ENCODE measurements at places on chromosomes 7 and 10. TPM values are rescaled to one million over a fixed set of nuclear protein-coding genes. Genes with fewer than 3 reads are reported as not detected.
A peak's percentile ranks its signal among the peaks of the same experiment; 100 is the strongest.

ADCY1 gene
- total RNA-seq: 0.02 TPM

GPR37 gene
- 0.07 TPM for total RNA-seq

TEX47 gene
- not detected for total RNA-seq

IGFBP3 gene
- 0.22 TPM for total RNA-seq

AFAP1L2 gene
- total RNA-seq: 0.07 TPM

SPDYE1 gene
- total RNA-seq: not detected

FOXI2 gene
- not detected for total RNA-seq

WNT8B gene
- total RNA-seq: not detected

- no peak for DNase-seq
Measured at GRCh38 chr7:31256506-31256905, 84.0 kb downstream of the NEUROD6 start.

- DNase-seq: peak; percentile 22
Measured at GRCh38 chr10:34814913-34815184, 247 bp downstream of the PARD3 start.

DNA sequence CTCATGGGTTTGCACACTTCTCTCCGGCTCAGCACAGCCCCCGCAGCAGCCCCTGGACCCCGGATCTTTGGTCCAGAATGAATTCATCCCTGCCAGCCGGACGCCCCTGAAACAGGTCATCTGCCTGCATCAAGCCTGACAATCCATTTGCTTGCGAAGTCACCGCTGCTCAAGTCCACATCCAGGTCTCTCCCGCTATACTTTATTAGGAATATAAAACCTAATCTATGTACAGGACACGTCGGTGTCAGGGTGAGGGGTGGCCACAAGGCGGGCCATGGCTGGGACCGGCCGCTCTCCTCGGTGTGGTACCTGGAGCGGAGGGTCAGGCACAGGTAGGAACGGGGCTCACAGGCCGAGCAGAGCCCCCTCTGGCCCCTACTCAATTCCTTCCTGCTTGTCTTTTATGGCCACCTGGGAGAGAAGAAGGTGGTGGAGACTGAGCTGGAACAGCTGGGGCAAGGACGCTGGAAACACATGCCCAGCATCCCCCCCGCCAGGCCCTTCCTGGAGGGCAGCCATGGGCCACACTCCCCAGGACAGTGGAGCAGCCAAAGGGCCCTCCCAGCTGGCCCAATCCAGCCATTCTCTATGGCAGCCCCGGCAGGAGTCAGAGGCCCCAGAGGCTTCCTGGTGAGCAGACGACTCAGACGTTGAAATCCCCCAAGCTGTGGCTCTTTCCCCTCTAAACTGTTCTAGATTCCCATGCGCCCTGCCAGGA lies 5.3 kb downstream of the POLR2J start:
- DNase-seq: no peak

- DNase-seq: no peak
Measured at GRCh38 chr10:122462533-122463465, 1.4 kb downstream of the HTRA1 start.

- DNase-seq: no peak
Measured at GRCh38 chr7:48106906-48107659, 18.0 kb downstream of the UPP1 start.

DNA sequence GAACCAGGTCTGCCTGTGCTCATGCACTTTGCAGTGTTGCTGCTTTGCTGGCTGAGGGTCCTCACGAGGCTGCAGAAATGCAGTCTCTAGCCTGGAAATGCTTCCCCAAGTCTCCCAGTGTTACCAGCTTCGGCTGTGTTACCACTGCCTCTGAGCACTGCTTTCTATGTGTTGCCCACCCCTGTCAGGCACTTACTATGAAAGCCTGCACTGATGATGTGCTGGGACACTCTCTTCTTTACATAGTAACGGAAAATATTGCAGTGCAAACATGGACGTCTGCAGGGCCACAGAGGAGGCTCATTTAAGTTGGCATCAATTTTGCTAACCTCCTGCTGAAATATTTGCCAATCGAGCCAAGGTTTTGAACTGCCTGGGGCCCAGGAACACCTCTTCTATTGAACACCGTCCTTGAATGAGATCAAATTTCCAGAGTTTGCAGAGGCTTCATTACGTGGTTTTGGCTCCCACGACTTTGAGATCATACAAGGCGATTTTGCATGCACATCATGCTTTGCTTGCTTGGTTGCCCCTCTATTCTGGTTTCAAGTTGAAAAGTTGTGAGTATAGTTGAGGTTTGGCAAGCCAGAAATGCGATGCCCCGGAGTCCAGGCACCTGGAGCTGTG lies 404.7 kb upstream of the PODXL start:
- DNase-seq: no peak

DNA sequence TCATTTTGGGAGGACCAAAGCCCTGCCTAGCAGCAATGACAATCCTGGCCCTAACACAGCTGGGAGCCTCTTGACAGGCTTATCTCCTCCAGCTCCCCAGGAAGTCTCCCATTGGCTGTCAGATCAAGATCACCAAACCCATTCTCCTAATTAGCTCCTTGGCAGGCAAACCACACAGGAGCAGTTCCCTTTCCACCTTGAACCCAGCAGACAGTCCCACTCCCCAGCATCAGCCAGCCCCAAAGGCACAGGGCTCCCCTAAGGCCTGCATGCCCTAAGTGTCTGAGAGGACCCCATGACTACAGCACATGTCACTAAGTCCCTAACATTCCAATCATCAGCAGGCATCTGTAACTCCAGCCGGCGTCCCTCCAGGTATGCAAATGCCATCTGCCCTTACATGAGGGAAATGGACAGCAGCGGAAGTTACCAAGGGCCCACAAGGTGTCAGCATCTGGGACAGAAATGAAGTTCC lies 348.5 kb downstream of the KCNMA1 start:
- DNase-seq: no peak

- no peak for DNase-seq
Measured at GRCh38 chr7:70037171-70037933, 439.1 kb downstream of the AUTS2 start.

DNA sequence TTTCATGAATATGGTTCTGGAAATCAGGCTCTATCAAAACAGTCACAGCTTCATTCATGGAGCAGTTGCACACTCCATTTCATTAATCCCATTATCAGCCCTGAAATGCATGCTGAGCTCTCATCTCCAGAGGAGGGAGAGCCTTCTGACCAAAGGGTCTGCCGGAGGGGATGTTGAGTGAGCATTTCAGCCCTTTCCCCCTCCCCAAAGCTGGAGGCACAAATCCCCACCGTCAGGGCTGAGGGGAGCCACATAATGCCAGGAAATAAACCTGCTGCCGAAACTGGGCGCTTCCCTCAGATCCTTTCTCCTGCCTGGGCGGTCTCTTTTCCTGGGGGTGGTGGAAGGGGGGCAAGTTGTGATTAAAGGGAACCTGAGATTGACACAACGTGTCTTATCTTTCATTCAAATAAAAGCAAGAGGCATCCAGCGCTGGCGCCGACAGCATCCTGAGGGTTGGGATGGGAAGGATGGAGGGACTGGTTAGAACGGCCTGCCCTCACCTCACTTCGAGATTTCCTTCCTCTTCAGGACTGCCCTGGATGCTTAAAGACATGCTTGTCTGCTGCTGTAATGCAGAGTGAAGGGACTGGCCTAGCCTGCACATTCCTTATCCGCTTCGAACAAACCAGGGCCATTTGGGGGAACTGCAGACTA lies 71.6 kb downstream of the TLL2 start:
- DNase-seq: no peak

GRCh38 chr10:119713744-119714483 lies 11.9 kb upstream of the INPP5F start:
- no peak for DNase-seq

DNA sequence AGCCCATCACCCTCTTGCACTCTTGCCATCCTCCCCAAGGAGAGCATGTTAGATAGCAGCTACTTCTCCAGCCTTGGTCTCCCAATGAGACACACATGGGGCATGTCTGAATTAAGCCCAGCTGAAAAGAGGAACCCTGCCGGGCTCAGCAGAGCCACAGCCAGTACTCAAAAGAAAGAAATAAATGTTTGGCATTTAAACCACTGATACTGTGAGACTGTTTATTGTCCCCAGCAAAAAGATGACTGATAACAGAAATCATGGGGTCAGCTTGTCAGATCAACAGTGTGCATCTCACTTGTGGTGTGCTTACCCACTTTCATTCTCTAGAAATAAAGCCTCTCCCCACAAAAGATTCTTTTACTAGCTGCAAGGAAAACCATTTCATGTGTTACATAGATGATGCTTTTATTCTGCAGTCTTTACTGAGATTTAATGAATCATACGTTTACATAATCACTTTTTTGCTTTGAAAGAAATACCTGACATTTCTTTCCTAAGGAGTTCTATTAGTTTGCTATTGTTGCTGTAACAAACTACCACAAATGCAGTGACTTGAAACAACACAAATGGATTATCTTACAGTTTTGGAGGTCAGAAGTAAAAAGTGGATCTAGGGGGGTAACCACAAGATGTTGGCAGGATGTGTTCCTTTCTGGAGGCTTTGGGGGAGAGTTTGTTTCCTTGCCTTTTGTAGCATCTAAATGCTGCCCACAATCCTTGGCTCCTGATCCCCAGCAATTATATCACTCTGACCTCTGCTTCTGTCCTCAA lies 20.9 kb downstream of the ANKRD7 start:
- no peak for DNase-seq

DNA sequence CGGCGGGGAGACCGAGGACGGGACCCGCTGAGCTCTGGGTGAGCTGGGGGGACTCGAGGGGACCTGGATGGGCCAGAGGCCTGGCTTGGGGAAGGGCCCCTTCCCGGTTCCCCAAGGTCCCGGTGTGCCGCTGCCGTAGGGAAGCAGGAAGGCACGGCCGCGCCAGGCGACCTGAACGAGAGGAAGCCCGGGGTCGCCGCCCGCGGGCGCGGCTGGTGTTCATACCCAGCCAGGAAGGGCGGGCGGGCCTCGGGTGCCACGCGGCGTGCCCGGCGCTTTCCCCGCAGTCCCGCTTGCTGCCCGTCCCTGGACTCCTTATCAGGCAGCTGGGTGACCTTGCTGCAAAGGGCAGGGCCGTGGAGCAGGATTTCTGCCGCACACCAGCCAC lies 38.0 kb downstream of the ZNF777 start:
- no peak for DNase-seq

DNA sequence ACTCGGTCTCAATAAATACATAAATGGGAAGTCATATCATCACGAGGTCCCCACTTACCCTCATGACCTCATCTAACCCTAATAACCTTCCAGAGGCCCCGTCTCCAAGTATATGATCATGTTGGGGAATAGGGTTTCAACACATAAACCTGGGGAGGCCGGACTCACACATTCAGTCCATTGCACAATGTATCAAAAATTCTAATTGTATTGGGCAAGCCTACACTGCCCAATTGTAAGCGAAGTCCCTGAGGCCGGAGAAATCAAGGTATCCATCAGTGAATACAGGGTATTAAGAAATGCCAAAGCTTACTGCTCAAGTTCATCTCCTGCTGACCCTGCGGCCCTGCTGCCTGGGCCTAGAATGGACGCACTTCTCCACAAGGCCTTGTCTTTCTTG lies 69.6 kb downstream of the PARP12 start:
- DNase-seq: no peak

- DNase-seq: no peak
Measured at GRCh38 chr7:80147543-80148391, 13.1 kb downstream of the GNAI1 start.

- DNase-seq: no peak
Measured at GRCh38 chr10:77716458-77717317, 79.1 kb upstream of the KCNMA1 start.

GRCh38 chr7:67311901-67312300 lies 315.3 kb downstream of the TYW1 start:
- DNase-seq: no peak

DNA sequence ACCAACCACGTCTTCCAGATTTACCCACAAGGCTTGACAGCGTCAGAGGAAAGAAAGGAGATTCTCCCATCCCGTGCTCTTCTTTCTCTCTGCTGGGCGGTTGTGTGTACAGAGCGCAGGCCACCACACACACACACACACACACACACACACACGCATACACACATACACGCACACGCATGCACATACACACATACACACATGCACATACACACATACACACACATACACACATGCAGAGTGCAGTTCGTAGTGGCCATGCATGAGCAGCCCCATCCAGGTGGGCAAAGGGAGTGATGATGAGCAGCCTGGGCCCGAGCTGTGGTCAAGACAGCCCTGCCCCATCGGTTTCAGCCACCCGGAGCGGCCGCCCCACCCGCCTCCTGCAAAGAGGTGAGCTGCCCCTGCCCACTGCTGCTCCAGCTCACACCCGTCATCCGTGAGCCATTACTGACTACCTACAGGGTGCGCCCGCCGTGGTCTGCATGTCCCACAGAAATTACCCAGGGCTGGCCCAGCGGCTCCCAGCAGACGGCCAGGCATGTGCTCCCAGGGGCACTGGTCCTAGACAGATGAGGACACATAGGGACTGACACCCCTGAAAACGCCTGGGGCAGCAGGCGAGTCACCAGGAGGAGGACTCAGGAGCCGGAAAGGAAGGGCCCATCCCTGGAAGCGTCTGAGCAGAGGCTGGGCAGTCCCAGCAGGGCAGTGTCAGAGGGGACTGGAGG lies 69.6 kb downstream of the ASB13 start:
- no peak for DNase-seq

All from K562 (cell line).